ENCODE measurements at places on chromosomes 13 and 19.

DNA sequence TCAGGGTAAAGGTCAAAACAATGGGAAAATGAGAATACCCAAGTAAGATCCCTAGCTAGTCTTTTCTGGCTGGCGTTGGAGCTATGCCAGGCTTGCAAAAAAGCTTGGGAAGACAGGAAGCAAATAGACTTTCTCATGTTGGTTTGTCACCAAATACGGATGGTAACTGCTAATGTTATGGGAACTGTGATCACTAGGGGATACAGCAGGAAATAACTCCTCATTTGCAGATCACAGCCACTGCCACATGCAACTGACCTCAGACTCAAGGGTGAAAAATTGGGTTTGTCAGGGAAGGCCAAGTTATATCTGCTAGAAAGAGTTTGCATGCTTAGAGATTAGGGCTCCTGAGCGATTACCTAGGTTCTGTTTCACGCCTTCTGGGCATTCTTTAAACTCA is 162.9 kb downstream of the NHLRC3 start:
- H3K27me3 ChIP-seq, result no peaks in the 10 kb centered on the region
- H3K27ac ChIP-seq, result no peak overlapping the region
- DNase-seq, result no peak

DNA sequence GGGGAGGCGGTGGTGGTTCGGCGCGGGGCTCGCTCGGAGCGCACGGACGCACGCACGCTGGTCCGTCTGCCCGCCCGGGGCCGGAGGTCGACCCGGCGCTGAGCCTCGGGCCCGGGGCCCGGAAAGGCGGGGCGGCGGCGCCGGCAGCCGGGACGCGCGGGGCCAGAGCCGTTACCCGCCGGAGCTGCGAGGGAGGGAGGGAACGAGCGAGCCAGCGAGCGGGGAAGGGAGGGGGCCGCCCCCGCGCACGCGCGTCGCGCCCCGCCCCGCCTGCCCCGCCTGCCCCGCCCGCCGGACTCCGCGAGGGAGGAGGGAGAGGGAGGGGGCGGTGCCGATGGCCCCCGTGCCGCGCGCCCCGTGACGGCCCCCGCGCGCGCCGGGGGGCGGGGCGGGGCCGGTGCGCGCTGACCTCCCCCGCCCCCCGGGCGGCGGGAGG is 15.0 kb downstream of the CIC start:
- peak; percentile 83 for DNase-seq
- no peak overlapping the region for H3K4me3 ChIP-seq
- peaks cover 39% of the 10 kb centered on the region for H3K4me1 ChIP-seq
- no peak overlapping the region for H3K27ac ChIP-seq

- peaks cover 7% of the 10 kb centered on the region for H3K4me1 ChIP-seq
- H3K36me3 ChIP-seq, result no peaks in the 10 kb centered on the region
- no peak overlapping the region for H3K4me3 ChIP-seq
- no peak for DNase-seq
- H3K27ac ChIP-seq, result no peak overlapping the region
- H3K27me3 ChIP-seq, result peaks cover 4% of the 10 kb centered on the region
Observed at GRCh38 chr13:31797154-31797775, 57.9 kb downstream of the RXFP2 start.

DNA sequence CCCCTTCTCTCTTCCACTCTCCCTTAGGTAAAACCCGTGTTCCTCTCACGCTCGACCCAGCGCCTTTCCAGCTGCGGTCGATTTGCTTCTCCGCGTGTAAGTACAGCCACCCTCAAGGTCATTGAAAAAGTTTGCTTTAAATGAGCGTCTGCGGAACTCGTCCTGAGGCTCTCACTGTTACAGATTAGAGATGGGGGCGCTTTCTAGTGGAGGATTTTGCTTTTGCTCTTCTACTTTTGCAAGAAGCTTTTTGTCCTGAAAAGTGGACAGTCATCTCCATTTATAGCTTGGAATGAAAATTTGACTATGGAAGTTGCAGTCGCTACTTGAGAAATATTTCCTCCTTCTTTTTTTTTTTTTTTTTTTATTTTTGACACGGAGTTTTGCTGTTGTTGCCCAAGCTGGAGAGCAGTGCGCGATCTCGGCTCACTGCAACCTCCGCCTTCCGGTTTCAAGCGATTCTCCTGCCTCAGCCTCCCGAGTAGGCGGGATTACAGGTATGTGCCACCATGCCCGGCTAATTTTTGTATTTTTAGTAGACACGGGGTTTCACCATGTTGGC is 595 bp upstream of the RAB20 start:
- peak; percentile 14 for DNase-seq
- H3K36me3 ChIP-seq, result peaks cover 4% of the 10 kb centered on the region
- peaks cover 32% of the 10 kb centered on the region for H3K4me1 ChIP-seq
- H3K4me3 ChIP-seq, result peak overlapping the region; percentile 94
- peaks cover 23% of the 10 kb centered on the region for H3K27me3 ChIP-seq

GRCh38 chr13:29481603-29482002 is 113.9 kb downstream of the SLC7A1 start:
- no peak overlapping the region for H3K4me3 ChIP-seq
- DNase-seq, result no peak
- no peak overlapping the region for H3K27ac ChIP-seq
- H3K27me3 ChIP-seq, result peaks cover 12% of the 10 kb centered on the region
- no peaks in the 10 kb centered on the region for H3K4me1 ChIP-seq
- H3K36me3 ChIP-seq, result no peaks in the 10 kb centered on the region

DNA sequence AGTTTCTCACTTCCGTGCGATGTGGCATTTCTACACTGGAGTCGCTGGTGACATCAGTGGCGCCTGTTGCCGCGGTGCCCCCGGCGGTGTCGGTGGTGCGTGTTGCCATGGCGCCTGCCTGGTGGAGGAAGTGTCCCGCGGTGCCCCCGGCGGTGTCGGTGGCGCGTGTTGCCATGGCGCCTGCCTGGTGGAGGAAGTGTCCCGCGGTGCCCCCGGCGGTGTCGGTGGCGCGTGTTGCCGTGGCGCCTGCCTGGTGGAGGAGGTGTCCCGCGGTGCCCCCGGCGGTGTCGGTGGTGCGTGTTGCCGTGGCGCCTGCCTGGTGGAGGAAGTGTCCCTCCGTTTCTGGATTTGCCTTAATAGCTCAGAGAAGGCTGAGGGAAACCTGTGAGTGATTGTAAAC is 127.6 kb downstream of the KDM4B start:
- H3K27ac ChIP-seq, result no peak overlapping the region
- no peaks in the 10 kb centered on the region for H3K27me3 ChIP-seq
- H3K36me3 ChIP-seq, result peaks cover 45% of the 10 kb centered on the region
- H3K4me3 ChIP-seq, result no peak overlapping the region
- no peak for DNase-seq
- H3K4me1 ChIP-seq, result no peaks in the 10 kb centered on the region

DNA sequence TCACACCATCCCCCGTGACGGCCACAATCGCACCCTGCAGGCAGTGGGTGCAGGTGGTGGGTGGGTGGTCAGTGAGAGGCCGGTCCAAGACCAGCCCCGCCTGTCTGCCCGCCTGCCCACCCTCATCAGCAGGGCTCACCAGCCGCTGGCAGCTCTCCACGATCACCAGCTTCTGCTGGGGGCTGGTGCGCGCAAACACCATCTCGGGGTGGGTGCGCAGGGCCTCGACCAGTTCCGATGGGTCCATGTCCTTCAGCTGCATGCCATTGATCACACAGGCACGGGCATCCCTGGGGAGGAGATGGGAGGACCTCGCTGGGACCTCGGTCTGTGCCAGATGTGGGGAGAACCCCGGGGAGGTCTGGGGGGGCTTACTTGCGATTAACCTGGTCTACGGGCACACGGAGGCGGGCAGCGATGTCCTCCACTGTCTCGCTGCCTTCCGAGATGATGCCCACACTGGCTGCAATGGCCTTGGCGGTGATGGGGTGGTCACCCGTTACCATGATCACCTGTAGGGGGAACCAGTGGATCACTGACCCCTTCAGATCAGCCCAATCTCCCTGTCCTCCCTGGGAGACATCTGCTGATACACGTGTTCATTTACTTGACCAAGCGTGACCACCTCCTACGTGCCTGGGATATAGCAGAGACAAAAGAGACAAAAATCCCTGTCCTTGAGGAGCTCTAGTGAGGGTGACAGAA is 8.0 kb downstream of the ATP4A start:
- H3K36me3 ChIP-seq, result no peaks in the 10 kb centered on the region
- H3K4me1 ChIP-seq, result peaks cover 9% of the 10 kb centered on the region
- DNase-seq, result no peak
- peaks cover 21% of the 10 kb centered on the region for H3K27me3 ChIP-seq

DNA sequence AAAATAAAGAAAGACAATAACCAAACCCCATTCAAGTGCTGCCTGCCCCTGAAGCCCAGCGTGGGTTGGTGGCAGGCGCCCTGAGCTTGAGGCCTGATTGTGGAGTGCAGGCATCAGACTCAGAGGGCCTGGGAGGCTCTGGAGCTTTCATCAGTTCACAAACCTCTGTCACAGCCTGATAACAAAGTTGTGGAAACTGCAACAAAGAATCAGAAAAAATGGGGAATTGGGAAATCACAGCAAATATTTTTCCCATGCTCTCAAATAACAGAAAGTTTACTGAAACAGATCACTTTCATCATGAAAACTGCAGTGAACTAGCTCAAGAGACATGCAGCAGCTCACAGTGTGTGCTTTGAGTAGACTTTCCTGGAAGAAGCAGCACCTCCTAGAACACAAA is 793.6 kb downstream of the UQCRFS1 start:
- H3K4me3 ChIP-seq, result no peak overlapping the region
- H3K27me3 ChIP-seq, result peaks cover 4% of the 10 kb centered on the region
- H3K4me1 ChIP-seq, result peaks cover 9% of the 10 kb centered on the region
- H3K27ac ChIP-seq, result no peak overlapping the region

- H3K4me1 ChIP-seq, result no peaks in the 10 kb centered on the region
- H3K27ac ChIP-seq, result no peak overlapping the region
- H3K27me3 ChIP-seq, result no peaks in the 10 kb centered on the region
- no peak overlapping the region for H3K4me3 ChIP-seq
Observed at GRCh38 chr19:50628146-50628545, 11.5 kb downstream of the SYT3 start.

DNA sequence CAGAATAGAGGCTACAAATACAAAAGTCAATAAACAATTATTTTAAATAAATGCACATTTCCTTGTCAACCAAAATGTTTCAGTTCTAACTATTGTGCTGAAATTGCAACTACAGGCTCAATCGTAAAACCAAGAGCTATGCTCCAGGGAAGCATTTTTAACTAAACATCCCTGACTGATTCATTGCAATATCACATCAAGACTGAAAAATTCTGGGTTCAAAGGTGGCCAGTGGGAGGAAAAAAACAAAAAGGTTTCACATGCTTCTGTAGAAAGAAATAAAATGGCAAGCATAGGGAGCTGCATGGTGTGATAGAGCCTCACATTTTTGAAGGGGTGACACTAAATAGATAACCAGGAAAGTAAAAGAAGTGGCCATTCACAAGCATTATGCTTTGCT is 862.8 kb downstream of the PCDH9 start:
- H3K27ac ChIP-seq, result no peak overlapping the region
- H3K4me1 ChIP-seq, result no peaks in the 10 kb centered on the region
- H3K27me3 ChIP-seq, result no peaks in the 10 kb centered on the region
- no peaks in the 10 kb centered on the region for H3K36me3 ChIP-seq
- no peak for DNase-seq

DNA sequence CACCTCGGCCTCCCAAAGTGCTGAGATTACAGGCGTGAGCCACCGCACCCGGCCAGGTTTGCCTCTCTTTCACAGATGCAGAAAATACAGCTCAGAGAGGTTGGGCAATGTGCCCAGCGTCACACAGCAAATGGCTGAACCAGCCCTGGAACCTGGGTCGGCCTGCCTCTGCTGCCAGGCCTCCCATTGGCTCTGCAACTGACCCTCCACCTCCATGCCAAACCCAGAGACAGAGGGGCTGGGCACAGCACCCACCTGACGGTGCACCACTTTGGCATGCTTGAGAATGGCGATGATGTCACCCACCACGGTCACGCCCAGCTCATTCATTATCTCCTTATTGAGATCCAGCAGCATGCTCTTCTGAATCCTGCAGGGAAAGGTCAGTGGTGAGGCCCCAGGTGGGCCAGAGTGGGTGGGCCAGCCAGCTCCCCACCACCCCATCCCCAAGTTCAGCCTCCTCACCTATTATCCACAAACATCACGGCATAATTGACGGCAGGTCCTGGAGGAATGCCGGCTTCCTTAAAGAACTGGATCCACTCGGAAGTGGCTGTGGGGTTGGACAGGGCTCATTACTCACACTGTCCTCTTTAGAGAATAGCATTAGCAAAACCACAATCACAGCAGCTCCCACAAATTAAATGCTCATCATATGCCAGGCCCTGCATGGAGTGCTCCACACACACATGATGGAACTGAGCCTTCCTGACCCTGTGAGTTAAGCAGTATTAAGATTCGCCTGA is 12.2 kb downstream of the C19orf47 start:
- H3K27me3 ChIP-seq, result no peaks in the 10 kb centered on the region
- no peak overlapping the region for H3K27ac ChIP-seq
- H3K4me1 ChIP-seq, result no peaks in the 10 kb centered on the region

- no peaks in the 10 kb centered on the region for H3K36me3 ChIP-seq
- no peak overlapping the region for H3K27ac ChIP-seq
- no peaks in the 10 kb centered on the region for H3K4me1 ChIP-seq
- H3K4me3 ChIP-seq, result no peak overlapping the region
- DNase-seq, result no peak
Observed at GRCh38 chr13:42633495-42633894, 59.5 kb downstream of the TNFSF11 start.

- no peak overlapping the region for H3K27ac ChIP-seq
- H3K27me3 ChIP-seq, result no peaks in the 10 kb centered on the region
- peaks cover 13% of the 10 kb centered on the region for H3K36me3 ChIP-seq
- no peak overlapping the region for H3K4me3 ChIP-seq
Observed at GRCh38 chr13:60012488-60012887, 151.2 kb downstream of the DIAPH3 start.

DNA sequence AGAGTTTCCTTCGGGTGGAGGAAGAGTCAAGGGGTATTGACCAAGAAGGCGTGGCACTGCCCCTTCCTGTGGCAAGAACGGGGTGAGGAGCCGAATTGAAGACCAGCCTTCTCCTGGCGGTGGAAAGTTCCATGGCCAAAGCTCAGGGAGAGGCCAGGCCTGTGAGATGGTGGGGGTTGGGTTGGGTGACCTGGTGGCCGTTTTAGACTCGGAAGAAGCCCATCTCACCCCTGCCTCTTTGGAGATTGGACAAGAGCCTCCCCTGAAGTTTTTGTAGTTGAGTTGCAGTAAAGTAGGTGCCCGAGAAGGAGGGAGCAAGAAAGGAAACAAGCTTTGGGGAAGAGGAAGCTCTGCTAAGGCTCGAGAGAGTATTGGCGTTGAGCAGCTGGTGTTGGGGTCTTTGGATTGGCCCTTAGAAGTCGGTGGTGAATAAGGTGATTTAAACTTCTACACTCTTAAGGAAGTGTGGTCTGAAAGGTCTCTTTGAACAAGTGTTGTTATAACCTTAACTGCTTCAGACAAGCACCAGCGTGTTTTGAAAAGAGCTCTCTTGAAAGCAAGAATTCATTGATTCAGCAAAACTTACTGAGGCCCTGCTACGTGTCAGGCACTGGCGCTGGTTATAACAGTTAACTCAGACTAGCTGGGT is 964 bp downstream of the SPINT2 start:
- H3K27me3 ChIP-seq, result peaks cover 1% of the 10 kb centered on the region
- peak overlapping the region; percentile 61 for H3K4me3 ChIP-seq
- peak overlapping the region; percentile 66 for H3K27ac ChIP-seq
- H3K4me1 ChIP-seq, result peaks cover 23% of the 10 kb centered on the region

All from activated CD4-positive, alpha-beta T cell treated with anti-CD3 and anti-CD28 coated beads, Interleukin-2, amount 10 ng/mL, durations not matched to agents 7 days and 5 days (primary cell).